ENCODE measurements at places on chromosomes 11 and 22.

DNA sequence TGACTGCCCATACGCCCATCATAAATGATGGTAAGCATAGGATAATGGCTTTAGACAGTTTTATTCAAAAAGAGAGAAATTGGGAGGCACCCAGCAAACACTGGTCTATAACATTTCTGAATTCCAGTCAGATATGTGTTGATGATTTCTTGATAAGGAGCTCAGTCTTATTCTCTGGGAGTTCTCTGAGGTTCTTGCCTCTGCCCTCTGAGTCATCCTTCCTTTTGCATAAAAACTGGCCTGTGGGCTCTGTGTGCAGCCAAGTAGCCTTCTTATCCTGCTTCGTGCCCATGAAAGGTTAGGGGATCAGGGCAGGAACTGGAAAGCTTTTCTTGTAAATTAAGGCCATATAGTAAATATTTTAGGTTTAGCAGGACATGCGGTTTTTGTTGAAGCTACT is 48.9 kb downstream of the FAR1 start:
- no peak for DNase-seq

- no peak for DNase-seq
Measured at GRCh38 chr11:132123854-132124835, 753.7 kb downstream of the NTM start.

DNA sequence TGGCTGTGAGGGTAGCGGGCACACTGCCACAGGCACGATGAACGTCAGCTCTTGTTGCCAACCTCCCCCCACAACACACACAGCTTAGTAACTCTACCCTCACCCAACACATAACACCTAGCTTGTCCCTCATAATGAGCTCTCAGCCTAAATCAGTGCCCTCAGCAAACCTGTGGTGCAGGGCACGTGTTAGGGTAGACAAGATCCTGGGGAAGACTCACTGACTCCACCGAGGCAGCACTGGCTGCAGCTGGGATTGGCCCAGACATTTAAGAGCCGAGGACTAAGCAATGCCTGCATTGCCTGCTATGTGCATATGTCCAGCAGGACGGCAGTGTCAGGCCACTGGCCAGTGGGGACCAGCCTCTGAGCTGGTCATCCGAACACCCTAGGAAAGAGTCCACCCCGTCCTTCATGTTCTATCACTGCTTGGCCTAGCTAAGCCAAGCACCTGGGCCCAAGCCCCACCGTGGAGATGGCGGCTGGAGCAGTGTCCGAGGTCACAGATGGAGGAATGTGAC is 32.9 kb upstream of the TRIM29 start:
- DNase-seq = no peak

- DNase-seq = no peak
Measured at GRCh38 chr11:122128146-122128545, 12.1 kb upstream of the BLID start.

GRCh38 chr11:60919320-60919719 is 4.9 kb upstream of the TMEM132A start:
- no peak for DNase-seq

Data from activated T-cell treated with anti-CD3 and anti-CD28 coated beads for 48 hours (primary cell).